Activated CD4-positive, alpha-beta T cell treated with anti-CD3 and anti-CD28 coated beads, Interleukin-2, amount 10 ng/mL, durations not matched to agents 7 days and 5 days (primary cell): ENCODE measurements at places on chromosomes 7 and 10. TPM values are rescaled to one million over a fixed set of nuclear protein-coding genes. Genes with fewer than 3 reads are reported as not detected.

RPEL1 gene
- not detected for total RNA-seq

DNA sequence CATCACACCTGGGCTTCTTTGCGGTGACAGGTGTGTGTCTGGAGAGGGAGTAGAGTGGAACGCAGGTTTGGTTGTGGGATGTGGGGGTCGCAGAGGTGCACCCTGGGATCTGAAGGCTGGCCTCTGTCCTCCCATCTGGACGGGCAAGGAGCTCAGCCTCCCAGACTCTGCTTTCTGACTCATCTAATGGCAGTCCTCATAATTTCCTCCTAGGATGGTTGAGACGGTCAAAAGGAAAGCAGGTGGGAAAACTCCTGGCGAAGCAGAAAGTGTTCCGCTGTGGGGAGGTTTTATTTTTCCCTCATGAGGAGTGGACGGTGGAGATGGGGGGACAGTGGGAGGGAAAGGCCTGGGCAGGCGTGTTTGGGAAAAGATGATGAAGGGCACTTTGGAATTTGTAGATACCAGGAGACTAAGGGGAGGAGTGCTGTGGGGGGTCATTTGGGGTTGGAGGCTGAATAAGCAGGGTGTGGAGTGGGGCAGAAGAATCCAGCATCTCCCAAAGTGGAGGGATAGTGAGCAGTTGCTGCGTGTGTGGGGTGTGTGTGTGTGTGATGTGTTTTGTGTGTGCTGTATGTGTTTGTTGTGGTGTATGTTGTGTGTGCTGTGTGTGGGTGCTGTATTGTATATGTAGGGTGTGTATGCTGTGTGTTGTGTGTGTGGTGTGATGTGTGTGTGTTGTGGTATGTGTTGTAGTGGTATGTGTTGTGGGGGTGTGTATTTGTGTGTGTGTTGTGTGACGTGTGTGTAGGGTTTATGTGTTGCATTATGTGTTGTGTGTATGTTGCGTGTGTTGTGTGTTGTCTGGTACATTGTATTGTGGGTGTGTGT lies 97.2 kb upstream of the PODXL start:
- DNase-seq, result no peak
- no peaks in the 10 kb centered on the region for H3K4me1 ChIP-seq
- no peaks in the 10 kb centered on the region for H3K36me3 ChIP-seq
- H3K27ac ChIP-seq, result no peak overlapping the region
- no peak overlapping the region for H3K4me3 ChIP-seq

DNA sequence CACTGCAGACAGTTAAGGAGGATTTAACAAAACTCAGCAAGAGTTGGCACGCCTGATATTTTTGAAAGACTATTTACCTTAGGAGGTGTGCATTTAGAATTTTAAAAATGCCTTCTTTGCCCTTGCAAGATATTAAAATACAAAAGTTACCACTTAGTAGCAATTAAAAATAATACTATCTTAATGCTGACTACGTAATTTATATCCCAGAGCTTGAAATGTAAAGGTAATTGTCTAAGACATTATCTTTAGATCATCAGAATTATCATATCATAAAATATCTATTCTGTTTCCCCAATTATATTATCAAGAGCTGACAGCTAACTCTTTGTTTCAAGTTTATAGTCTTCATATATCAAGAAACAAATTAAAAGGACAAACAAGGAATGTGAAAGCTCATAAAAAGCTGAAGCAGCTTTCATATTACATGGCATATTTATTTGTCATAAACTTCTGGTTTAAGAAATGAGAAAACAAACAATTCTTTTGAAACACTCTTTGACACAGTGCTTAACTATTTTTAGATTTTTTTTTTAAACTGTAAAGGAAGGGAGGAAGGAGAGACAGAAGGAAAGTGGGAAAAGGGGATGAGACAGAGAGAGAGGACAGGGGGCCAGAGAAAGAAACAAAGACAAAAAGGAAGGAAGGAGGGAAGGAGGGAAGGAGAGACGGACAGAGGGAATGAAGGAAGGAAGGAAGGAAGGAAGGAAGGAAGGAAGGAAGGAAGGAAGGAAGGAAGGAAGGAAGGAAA lies 73.5 kb downstream of the RTKN2 start:
- H3K36me3 ChIP-seq, result peaks cover 30% of the 10 kb centered on the region
- no peaks in the 10 kb centered on the region for H3K27me3 ChIP-seq
- no peak for DNase-seq
- no peak overlapping the region for H3K4me3 ChIP-seq

MSS51 gene
- total RNA-seq, result 3.4 TPM

GARS1 gene
- 167 TPM for total RNA-seq

AOAH gene
- total RNA-seq, result 14.4 TPM

DNA sequence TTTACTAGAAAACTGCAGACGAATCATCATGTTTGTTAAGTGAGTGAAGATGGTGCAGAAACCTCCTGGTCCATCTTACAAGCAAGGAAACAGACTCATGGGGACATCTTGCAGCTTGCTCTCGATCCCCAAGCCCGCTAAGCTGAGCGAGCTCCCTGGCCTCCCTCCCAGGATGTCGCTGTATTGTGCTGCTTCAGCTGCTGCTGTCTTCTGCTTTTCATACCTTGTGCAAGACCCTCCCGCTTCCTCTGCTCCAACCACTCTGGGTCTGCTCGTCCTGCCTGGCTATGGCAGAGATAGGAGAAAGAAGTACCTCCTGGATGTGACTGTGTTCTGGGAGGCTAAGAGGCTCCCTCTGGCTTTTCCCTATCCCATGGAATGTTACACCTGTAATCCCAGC lies 285.2 kb upstream of the FZD8 start:
- no peak overlapping the region for H3K27ac ChIP-seq
- H3K4me3 ChIP-seq, result no peak overlapping the region
- no peak for DNase-seq
- H3K36me3 ChIP-seq, result no peaks in the 10 kb centered on the region
- H3K4me1 ChIP-seq, result no peaks in the 10 kb centered on the region
